Activated effector memory CD4-positive, alpha-beta T cell treated with Interleukin-2 at 50 U/mL for 16 hours (primary cell): ENCODE measurements at places on chromosomes 16 and 17.

- DNase-seq = no peak
Measured at GRCh38 chr17:5380491-5381135, 38.8 kb downstream of the NUP88 start.

- no peak for DNase-seq
Measured at GRCh38 chr17:33028778-33029177, 37.1 kb downstream of the SPACA3 start.

DNA sequence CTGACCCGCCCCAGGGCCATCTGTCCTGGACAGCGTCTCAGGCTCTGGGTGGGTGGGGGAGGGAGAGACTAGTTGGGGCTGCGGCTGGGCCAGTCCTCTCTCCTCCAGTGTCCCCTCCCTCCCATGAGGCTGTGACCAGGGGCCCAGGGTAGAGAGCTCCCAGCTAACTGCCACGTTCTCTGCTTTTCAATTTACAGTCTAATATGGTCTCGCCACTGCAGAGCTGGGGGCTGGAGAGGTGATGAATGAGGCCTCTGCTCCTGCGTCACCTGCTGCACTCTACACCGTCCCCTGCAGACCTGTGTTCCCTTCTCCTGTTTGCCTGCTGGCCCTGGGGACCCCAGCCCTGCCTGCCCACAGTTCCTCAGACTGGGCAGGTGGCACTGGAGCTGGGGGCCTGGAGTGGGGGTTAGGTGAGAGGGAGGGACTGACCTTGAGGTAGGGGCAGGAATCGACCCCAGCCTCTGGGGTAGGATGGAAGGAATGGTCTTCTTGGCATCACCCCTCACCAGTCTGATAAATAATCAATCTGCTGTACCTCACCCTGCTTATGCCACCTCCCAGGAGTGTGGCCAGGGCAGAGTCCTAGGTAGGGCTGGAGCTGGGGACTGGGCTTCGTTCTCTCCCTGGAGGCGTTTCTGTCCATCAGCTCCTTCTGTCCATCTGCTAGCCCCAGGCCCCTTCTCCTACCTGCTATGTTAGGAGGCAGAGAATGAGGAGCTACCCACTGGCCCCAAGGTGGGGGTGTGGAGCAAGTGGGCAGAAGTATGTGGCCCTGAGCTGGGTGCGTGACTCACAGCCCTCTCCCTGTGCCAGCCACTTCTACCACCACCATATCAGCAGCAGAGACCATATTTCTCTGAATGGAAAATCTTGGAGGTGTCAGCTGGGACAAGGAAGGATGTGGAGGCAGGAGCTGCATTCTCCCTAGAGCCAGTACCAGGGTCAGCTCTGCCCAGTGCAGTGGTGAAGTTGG lies 12.9 kb downstream of the SEZ6 start:
- DNase-seq = no peak

GRCh38 chr16:81035975-81036750 lies 521 bp downstream of the ATMIN start:
- DNase-seq = no peak

DNA sequence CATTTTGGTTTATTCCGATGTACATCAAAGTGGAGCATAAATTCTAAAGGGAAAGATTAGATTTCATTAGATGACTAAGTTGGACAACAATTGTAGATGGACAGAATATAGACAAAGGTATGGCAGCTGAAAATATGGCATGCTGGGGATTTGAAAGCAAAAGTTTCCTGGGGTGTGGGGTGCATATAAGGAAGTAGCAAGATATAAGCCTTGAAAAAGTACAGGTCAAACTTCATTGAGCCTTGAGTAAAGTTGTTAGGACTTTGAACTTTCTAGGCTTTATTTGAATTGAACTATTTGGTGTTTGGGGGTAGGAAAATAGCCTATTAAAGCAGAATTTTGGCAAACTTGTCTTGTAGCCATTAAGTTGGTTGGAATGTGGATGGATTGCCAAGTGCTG lies 75.8 kb upstream of the KCNJ16 start:
- DNase-seq = no peak

- DNase-seq = peak; percentile 71
Measured at GRCh38 chr16:67017810-67018488, 11.0 kb upstream of the CBFB start.

DNA sequence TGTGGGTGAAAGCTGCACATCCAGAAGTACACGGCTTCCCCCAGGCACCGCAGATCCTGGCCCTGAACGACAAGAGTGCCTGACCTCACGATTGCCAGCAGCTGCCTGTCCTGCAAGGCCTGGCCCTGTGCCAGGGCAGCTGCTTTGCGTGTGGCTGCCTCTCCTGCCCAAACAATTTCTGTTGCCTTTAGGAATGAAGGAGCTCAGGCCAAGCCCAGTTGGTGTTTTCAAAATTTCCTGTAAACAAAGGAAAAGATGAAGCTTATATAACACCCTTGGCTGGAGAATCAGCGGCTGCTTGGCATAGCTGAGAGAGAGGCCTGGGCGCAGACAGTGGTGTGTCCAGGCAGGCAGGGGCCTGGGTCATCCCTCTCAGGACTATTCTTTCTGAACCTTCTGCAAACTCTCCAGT lies 11.7 kb upstream of the SLC47A2 start:
- no peak for DNase-seq

DNA sequence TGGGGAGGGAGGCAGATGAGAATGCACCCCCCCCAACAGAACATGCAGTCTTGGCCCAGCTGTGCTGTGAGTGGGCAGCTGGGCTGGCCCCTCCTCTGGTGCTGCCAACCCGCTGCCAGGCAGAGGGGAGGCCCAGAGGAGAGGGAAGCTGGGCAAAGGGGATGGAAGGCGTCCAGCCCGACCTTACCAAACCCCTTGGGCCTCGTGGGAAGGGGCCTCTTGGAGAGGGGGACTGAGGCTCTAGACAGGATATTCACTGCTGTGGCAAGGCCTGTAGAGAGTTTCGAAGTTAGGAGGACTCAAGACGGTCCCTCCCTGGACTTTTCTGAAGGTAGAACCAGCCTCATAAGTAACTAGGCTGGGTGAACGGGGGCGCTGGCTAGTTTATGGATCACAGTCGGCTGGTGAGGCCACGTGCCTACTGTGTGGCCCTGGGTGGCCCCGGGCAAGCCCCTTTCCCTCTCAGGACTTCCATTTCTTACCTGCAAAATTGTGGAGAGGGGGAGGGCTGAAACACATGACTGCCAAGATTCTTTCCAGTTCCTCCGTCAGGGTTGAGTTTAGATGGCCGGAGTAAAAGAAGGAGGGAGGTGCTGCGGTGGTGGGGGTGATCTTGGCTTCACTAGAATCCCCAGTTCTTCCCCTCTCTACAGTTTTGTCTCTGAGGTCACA lies 857 bp upstream of the STAT5A start:
- DNase-seq = peak; percentile 31

DNA sequence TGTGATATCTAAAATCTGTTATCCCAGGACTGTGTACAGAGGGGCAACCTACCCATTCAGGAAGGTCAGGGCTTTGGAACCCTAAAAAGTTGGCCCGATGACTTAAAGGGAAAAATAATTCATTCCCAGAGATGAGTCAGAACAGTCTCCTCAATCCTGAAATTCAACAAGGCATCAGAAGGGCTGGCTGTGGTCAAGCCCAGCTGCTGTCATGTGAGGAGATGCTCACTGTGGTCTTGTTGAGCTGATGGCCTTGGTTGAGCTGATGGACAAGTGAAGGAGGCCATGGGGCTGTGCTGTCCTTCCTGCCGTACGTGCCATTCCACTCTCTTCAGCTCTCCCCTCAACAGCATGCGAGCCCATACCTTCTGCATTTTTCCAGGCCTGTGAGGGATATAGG lies 20.9 kb upstream of the DRG2 start:
- no peak for DNase-seq

GRCh38 chr17:57447990-57448758 lies 191.9 kb downstream of the MSI2 start:
- DNase-seq = no peak

DNA sequence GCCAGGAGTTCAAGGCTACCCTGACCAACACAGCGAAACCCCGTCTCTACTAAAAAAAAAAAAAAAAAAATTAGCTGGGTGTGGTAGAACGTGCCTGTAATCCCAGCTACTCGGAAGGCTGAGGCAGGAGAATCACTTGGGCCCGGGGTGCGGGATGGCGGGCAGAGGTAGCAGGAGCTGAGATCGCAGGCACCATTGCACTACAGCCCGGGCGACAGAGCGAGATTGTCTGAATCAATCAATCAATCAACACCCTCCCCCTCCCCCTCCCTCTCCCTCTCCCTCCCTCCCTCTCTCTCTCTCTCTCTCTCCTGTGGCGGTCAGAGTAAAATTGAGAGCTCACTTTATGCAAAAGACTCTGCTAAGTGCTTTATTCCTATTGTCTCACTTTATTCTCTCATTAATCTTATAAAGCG lies 1.2 kb downstream of the HSDL1 start:
- no peak for DNase-seq

GRCh38 chr16:12447556-12447955 lies 356.1 kb downstream of the CPPED1 start:
- DNase-seq = no peak

- DNase-seq = no peak
Measured at GRCh38 chr16:50692999-50693781, at the start of gene NOD2. Gene NOD2 (plus strand): TSS chr16:50693606. CDS start chr16:50699496, 5,890 bp downstream.

DNA sequence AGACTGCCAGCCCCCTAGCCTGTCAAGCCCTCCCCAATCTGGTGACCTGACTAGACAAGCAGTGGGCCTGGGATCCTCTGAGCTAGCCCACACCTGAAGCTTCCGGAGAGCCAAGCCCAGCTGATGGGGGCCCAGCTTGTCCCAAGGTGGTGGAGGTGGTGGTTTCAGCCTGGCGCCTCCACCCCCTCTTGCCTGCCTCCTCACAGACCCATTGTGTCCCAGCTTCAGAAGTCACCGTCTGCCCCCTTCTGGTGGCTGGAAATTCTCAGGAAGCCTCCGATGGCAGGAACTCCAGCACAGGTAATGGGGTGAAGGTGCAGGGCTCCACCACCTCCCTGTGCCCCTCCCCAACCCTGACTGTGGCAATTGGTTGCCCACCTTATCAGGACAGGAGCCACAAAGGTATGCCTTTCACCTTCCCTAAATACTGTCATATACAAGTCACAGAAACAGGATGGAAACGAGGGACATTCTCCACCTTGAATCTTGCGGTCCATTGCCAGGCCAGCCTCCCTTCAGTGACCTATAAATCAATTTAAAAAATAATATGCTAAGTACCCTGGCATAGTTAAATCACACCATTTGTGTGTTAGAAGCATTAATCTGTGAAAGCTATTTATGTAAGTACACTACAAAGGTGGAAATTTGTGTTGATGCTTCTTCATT lies 66.0 kb upstream of the ZNF423 start:
- DNase-seq = peak; percentile 6

GRCh38 chr16:12580809-12581208 lies 222.9 kb downstream of the CPPED1 start:
- DNase-seq = no peak
